ENCODE measurements at places on chromosomes 11 and 22. TPM values are rescaled to one million over a fixed set of nuclear protein-coding genes. Genes with fewer than 3 reads are reported as not detected.

DNA sequence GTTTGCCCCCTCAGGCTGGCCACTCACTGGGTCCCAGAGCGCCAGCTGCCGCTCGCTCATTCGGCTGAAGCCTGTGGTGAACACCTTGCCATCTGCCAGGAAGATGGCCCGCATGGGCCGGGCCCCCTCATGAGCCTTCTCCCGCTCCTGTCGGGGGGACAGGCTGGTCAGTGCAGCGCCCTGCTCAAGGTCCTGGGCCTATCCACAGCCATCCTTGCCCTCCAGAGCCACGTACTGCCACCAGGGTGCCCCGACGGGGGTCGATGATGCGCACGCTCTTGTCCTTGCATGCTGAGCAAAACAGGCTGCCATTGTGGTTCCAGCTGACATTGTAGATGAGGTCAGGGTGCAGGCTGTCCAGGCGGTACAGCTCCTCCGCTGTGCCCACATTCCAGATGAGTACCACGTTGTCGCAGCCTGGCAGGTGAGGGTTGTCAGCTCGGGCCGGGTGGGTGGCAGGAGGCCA lies 2.1 kb downstream of the CORO1B start:
- no peak for DNase-seq

DNA sequence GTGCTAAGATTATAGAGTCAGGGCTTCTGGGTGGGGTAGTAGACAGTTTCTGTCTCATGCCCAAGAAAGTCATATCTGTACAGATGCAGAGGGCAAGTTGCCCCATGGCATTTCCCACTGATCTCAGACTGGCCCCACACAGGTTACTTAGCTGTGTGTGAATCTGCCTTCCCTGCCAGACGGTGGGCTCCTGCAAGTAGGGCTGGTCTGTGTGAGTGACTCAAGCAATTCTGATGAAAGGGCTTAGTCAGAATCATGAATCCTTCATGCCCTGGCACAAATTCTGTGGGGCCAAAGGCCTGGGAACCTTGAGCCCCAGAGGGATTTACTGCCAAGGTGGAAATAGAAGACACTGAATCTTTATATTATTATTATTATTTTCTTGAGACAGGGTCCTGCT lies 30.4 kb downstream of the USH1C start:
- DNase-seq = no peak

GRCh38 chr22:25420925-25421904 lies 143.3 kb upstream of the GRK3 start:
- no peak for DNase-seq

The TRIM64 gene
- not detected for total RNA-seq

The KIRREL3 gene
- total RNA-seq = 0.92 TPM
